ENCODE measurements at places on chromosomes 1 and 21.

- no peak for DNase-seq
Observed at GRCh38 chr21:46425571-46425970, 33.1 kb upstream of the DIP2A start.

DNA sequence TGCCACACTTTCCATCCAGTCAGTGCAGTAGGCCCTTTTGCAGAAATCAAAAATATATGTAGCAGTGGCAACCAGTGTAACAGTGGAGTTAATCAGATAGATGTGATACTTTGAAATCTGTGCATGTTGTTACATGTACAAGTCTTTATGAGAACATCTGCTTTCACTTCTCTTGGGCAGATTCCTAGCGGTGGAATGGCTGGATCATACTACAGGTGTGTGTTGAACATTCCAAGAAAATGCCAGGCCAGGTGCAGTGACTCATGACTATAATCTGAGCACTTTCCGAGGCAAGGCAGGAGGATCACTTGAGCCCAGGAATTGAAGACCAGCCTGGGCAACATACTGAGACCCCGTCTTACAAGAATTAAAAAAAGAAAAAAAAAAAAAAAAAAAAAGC, 55.3 kb downstream of the GNB1 start:
- no peak for DNase-seq

- DNase-seq, result no peak
Observed at GRCh38 chr21:35070436-35070835, 21.3 kb upstream of the RUNX1 start.

DNA sequence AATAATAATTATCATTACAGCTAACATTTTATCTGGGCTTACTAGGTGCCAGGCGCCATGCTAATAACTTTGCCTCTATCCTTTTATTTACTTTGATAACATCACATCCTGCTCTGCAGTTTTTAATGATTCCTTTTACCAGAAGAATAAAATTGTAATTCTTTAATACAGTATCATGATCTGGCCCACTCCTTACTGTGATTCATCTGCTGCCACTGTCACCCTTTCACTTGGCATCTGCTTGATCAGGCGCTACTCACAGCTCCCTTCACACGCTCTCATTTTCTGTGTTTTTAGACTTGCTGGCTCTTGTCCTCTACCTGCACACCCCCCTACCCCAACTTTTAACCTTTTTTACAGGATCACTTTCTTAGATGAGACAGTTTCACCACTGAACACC, 167.5 kb downstream of the NTMT2 start:
- no peak for DNase-seq

DNA sequence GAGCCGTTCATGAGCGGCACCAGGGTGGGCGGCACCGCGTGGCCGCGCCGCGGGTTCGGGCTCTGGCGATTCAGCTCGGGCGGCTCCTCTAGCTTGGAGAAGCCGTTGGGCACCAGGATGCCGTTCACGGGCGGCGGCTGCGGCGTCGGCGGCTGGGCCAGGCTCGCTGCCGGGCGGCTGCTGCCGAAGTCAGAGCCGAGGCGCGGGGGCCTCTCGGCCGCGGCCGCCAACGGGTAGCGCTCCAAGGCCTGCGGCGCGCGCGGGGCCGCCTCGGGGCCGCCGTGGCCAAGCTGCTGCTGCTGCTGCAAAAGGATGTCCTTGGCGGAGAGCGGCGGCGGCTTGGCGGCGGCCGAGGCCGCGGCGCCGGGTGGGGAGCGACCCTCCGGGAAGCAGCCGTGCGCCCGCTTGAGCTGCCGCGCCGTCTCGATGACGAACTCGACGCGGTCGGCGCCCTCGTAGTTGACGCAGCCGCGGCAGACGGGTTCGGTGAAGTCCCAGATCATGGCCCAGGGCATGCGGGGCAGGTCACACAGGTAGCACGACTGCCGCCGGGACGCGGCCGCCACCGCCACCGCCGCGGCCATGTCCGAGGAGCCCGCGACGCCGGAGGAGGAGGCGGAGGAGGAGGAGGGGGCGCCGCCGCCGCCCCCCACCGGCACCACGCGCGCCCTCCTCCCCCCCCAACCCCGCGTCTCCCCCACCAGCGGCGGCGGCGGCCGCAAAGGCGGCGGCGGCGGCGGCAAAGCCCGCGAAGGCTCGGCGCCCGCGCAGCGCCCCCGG, 877 bp downstream of the IRF2BP2 start:
- peak; percentile 53 for DNase-seq

DNA sequence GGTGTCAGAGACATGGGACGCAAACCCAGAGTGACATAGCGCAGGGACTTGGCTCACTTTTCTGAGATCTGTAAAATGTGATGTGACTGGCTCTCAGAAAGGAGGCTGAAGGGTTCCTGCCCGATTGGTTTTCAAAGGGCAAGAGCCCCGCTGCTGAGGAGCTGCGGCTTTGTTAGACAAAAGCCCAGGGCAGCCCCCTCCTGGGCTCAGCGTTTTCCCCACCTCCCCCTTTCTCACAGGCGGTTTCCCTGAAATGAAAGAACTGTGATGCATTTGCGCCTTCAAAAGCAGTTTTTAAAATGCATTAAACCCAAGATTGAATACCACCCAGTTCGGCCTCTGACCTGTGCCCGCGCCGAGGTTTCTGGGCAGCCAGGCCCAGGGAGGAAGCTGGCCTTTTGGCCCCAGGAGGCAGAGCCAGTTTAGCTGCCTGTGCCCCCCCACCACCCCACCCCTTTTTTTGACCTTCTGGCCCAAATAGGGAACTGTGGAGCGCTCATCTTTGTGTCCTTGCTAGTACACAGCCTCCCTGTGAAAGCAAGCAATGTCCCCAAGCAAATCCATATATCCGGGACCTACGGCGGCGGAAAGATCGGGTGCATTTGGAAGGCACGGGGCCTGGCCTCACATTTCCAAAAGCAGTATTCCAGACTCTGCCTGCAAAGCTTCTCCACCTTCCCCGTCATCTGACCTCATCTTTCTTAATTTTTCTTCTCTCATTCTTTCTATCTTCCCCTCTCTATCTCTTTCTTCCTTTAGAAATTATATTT, 28.6 kb downstream of the CD247 start:
- no peak for DNase-seq

GRCh38 chr1:169809370-169810095, 14.8 kb upstream of the METTL18 start:
- no peak for DNase-seq

GRCh38 chr1:10626791-10627410, 152.2 kb downstream of the PEX14 start:
- DNase-seq, result no peak

GRCh38 chr1:231068762-231069161, 28.7 kb upstream of the FAM89A start:
- no peak for DNase-seq

DNA sequence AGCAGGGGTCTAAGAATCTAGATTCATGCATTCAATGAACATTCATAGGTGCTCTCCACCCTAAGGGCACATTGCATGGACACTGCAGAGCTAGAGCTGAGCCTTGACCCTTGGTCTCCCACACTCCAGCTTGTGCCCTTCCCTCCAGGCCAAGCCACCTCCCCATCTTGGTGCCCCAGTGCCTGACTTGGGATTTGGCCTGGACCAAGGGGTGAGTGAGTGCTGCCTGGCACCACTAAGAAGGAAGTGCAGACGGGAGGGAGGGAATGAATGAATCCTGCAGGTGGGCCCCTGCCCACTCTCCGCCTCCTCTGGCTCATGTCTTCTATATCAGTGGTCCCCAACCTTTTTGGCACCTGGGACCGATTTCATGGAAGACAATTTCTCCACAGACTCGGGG, 146.7 kb downstream of the TRABD2B start:
- DNase-seq, result no peak

- no peak for DNase-seq
Observed at GRCh38 chr1:89971600-89971999, 23.3 kb upstream of the ZNF326 start.

DNA sequence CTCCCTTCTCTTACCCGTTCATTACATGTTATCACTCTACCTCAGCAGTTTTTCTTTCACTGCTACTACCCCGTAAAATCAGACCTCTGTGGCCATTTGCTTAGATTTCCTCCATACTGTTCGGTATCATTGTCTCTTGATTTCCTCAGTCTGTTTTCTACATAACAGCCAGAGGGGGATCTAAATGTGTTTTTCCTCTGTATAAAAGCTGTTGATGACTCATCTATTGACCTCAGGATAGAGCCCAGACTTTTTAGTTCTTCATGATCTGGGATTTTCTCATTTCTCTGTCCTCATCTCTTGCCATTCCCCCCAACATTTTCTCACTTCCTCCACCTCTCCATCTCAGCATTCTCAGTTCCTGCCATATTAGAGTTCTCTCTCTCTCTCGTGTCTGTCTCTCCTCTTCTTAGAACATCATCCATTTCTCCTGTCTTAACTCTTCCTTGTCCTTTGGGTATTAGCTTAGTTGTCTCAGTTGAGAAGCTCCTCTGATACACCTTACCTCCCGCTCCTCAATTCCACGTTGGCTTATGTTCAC, 10.5 kb downstream of the OTUD3 start:
- DNase-seq, result no peak

GRCh38 chr1:10960411-10961299, 51.8 kb upstream of the TARDBP start:
- peak; percentile 77 for DNase-seq

DNA sequence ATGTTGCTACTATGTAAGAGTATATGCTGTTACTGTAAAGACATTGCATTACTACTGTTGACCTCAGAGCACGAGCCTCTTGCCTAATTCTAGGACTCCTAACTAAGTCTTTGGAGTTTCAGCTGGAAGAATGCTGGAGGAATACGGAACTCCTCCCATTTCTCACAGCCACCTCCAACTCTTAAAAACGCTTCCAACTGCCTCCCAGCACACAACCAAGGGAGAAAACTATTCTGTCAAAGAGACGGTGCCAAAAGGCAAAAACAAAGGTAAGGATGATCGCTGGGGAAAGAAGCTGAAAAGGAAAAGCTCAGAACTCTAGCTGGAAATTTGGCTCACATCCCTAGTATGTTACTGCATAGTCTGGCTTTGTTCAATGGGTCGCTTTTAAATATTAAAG, at the start of gene FMO2:
Gene FMO2, plus strand, starts transcription at position 210 of the 400 bp plus-strand sequence. CDS start 414 bp downstream, outside the sequence.
- DNase-seq, result no peak

GRCh38 chr1:206812471-206812870, 40.2 kb upstream of the IL10 start:
- DNase-seq, result no peak

GRCh38 chr1:166977951-166978350, 2.6 kb upstream of the ILDR2 start:
- no peak for DNase-seq

DNA sequence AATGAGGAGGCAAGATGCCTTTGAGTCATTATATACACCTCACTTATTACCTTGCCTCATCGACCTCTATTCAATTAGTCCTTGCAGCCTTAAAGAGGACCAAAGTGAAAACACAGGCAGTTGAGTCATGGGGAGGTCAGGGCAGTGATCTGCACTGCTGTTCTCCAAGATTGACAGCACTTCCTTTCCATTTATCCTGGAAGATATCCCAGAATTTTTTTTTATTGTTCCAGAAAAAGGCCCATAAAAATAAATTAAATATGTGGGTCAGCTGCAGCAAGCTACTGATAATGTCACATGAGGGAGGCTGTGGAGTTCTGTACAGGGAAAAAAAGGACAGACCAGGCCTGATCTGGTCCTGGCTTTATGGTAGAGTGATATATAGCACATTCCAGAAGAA, 33.2 kb upstream of the CDC42BPA start:
- DNase-seq, result no peak

- no peak for DNase-seq
Observed at GRCh38 chr1:83762039-83762365, 236.9 kb downstream of the TTLL7 start.

DNA sequence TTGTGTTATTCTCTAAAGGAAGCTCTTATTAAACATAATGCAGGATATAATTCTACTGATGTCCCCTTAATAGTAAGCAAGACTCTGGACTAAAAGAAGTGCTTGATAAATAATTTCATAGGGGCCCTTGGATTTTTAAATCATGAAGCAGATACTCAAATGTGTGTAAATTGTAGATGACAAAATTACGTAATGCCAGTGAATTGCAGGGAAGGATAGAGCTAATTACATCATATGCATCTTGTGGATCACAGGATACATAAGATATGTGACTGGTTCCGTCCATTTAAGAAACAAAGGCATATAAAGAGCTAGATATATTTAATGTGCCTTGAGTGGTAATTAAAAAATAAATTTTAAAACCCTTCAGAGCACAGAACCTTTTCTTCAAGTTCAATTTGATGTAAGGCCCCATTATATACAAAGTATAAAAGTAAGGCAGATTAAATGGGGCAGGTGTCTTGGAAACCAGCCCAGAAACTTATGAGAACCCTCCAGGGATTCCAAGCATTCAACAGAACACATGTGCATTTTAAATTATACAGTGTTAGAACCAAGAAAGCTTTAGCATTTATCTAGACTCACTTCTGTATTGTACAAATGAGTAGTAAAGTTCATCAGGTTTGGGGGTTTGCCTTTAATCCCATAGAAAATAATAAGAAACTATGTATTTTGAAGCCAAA, 190.4 kb downstream of the NCAM2 start:
- no peak for DNase-seq

Measured in mesothelial cell of epicardium (in vitro differentiated cells).